ENCODE measurements at places on chromosomes 12 and 14.

GRCh38 chr12:113874999-113875561, 91.0 kb downstream of the RBM19 start:
- no peak for DNase-seq

GRCh38 chr12:54029529-54030441, 1.5 kb downstream of the HOXC6 start:
- DNase-seq = no peak

DNA sequence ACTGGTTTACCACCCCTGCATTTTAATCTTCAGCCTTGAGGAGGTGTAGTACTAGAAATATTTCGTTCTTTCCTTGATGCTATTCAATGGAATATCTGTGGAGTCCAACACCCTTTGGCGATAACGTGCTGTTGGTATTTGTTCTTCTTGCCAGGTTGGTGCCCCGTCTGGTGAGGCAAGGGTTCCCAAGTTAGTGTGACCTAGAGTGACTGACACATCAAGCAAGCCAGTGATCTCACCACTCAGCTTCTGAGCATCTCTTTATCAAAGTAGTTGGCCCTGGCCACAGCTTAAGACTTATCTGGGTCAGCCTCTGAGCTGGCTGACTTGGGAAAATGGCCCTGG, 60.2 kb downstream of the PLXNC1 start:
- no peak for DNase-seq

DNA sequence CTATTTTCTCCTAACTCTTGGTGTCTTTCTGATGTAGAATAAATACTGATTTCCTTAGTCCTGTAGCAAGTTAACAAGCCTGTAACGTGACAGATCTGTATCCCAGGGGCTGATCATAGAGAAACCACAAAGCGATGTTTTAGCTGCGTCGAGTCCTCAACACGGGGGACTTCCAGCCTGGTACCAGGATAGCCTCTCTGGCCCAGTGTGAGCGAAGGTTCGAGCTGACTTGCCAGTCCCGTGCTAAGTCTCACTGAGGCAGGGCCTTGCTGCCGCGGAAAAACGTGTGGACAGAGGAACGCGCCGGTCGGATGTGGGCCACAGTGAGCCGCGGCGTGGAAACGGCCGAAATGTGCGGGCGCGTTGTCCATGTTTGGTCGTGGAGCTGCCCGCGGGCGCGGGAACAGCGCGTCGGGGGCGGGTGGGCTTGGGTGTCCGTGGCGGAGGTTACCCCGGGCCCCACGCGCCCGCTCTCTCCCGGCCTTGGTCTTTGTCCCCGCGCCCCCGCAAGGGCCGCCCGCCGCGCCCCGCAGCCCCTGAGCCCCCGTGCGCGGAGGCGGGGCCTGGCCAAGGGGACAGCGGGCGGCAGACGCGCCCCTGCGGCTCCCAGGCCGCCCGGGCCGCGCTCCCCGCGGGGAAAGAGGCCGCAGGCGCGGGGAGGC, 531 bp upstream of the EML1 start:
- DNase-seq = no peak

DNA sequence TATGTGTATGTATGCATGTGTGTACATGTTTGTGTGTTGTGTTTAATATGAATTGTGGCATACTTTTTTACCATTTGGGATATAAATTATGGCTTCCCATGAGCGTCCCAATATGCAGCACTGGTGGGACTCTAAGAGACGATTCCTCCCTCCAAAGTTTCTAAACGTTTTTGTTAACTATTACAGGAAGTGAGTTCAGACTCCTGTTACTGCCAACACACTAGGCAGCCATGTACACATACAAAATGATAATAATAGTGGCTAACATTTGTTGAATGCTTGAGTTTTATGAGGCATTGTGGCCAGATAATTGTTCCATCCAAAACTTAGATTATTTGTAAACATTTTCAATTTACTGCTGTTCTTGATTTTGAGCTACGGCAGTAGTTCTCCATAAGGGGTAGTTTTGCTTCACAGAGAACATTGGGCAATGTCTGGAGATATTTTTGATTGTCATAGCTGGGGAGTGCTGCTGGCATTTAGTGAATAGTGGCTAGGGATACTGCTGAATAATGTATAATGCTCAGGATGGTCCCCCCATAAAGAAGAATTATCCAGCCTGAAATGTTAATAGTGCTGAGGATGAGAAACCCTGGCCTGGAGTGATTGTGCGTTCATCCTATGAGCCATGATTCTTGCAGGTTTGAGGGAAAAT, 45.1 kb downstream of the ARID2 start:
- no peak for DNase-seq

Measured in gastrocnemius medialis (tissue), 4 donors.